Stimulated activated CD8-positive, alpha-beta memory T cell treated with anti-CD3 and anti-CD28 coated beads, Interleukin-7, amount 100 ng/mL, for 4 hours (primary cell): ENCODE measurements at places on chromosomes 5 and 9.
A peak's percentile ranks its signal among the peaks of the same experiment; 100 is the strongest.

DNA sequence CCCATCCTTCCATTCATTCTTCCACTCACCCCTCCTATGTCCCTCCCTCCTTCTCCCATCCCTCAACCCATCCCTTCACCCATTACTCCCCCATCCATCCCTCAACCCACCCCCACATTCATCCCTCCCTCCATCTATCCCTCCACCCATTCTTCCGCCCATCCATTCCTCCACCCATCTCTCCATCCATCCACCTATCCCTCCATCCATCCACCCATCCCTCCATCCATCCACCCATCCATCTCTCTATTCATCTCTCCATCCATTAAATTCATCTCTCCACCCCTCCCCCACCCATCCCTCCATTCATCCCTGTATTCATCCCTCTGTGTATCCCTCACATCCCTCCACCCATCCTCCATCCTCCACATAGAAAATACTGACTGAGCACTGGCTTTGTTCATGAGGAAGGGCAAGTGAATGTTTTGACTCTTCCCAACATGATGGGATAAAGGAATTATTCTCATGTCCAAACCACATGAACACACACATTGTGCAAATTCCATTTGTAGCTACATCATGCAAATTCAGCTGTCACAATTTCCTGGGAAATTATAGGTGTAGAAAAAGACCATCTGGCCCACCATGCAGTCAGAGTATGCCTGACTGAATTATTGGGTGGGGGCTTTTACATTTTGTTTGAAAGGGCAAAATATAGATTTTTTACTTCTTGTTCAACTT, 6.9 kb upstream of the VAV2 start:
- DNase-seq: no peak

DNA sequence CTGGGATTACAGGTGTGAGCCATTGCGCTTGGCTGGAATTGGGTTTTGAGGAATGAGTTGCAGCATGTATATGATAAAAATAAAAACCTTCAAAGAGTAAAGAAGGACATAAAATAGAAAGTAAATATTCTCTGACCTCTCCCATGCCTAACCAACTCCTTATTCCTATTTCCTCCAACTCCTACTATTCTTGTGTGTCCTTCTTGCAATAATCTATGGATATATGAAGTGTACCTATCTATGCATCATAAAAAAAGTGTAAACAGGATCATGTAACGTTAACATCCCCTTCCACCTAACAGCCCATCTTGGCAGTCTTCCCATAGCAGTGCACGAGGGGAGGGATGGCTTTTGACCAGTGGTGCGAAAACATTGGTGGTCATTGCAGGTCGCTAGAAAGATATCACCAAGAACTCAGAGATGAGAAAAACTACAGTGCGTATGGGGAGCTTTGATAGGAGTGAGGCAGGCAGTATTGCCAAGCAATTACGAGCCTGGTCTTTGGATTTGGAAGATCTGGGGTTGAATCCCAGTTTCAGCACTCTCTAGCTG, 69.9 kb downstream of the PPARGC1B start:
- no peak for DNase-seq

- DNase-seq: no peak
These were observed 7.8 kb upstream of the LHX2 start for GRCh38 chr9:124003636-124004349.

GRCh38 chr5:172782169-172783039, 11.4 kb upstream of the DUSP1 start:
- no peak for DNase-seq

- no peak for DNase-seq
These were observed 133.2 kb upstream of the PANK3 start for GRCh38 chr5:168712280-168712924.

- no peak for DNase-seq
These were observed 145.6 kb downstream of the PPP2R2B start for GRCh38 chr5:146732962-146733361.

DNA sequence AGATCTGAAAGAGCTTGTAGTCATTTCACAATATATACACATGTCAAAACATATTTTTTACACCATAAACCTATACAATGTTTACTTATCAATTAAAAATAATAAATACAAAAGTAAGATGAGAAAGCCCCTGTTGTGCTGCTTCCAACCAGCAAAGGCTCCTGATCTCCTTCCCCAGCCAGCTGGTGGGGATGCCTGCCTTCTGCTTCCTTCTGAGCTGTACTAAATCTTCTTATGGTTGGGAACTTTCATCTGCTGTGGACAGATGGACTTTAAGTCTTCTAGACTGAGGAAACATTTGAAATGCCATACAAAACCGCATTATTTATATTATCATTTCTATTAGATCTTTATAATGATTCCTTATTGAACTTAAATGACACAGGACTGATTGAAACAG, 745.3 kb upstream of the CHD1 start:
- no peak for DNase-seq

DNA sequence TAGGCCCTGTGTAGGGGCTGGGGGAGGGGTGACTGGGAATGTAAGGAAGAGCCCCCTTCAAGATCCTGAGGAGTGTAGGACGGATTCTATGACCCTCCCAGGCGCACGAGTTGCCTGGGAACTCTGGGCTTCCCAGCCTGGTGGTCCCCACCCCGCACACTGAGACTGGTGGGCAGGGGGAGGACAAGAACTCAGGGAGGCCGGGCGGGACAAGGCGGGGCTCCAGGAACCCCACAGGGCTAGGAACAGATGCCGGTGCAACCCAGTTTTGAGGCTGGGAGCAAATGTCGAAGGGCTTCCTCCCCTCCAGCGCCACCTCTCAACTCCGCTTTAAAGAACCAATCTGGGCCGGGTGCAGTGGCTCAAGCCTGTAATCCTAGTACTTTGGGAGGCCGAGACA, 1.3 kb upstream of the VDAC1 start:
- no peak for DNase-seq

GRCh38 chr5:79831381-79832309, 142.0 kb downstream of the CMYA5 start:
- no peak for DNase-seq

DNA sequence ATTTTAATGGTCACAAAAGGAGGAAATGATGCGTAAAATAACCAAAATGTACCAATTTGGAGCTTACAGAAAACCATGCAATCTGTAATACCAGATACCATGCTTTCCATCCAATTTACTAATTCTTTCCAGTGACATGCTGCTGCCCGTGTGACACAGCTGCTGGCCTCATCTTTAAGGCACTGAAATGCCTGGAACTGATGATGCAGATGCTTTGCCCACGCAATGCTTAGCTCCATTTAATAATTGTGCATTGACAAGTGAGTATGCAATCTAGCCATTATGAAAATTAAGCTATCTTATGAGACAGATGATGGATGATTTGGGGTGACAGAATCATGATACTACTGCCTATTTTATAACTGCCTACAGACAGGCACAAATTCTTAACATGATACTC, 169.2 kb upstream of the CTNND2 start:
- no peak for DNase-seq

GRCh38 chr5:96952974-96953730, 17.3 kb downstream of the LNPEP start:
- no peak for DNase-seq

DNA sequence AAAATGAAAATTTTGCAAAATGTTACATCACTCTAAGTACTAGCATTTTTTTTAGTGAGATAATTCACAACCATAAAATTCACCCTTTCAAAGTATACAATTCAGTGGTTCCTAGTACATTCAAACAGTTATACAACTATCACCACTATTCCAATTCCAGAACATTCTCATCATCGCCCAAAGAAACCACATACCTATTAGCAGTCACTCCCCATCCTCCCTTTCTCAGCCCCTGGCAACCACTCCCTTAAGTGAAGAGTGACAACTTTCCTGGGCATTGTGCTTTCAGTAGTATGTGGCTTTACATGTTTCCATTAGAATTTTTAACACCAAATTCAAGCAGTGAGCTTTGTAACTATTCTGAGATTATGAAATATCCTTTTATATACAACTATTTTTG, 81.4 kb downstream of the RASEF start:
- no peak for DNase-seq

DNA sequence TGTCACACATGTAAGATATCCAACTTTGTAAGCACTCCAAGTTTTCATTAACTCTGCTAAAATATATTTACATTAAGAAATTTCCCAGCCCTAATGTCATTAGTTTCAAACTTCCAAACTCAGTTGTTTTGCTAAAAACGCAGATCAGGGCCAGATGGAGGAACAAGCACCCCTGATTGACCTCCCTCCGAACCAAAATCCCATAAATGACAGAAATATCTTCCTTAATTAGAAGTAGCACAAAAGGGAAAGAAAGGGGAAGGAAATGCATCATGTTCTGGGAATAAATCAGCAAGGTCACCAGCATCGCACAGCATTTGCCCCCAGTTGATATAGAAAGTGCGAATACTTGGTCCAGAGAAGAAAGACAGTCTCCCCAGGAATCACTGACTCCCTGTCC, 61.4 kb upstream of the RUFY1 start:
- no peak for DNase-seq

DNA sequence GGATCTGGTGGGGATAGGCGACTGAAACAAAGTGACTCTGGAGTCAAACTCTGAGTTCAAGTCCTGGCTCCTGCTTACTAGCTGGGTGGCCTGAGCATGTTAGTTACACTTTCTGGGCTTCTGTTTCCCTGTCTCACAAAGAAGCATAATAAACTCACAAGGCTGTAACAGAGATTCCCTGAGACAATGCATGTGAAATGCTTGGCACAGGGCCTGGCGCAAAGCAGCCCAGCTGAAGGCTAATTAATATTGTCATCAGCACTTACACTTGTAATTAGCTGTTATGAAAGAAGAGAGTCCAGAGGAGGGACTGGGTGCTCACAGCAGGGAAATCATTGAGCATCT, 64.1 kb upstream of the SPOCK1 start:
- DNase-seq: no peak

- no peak for DNase-seq
These were observed 16.4 kb downstream of the RAD23B start for GRCh38 chr9:107299437-107299836.

GRCh38 chr9:36127652-36128244, 8.8 kb upstream of the GLIPR2 start:
- no peak for DNase-seq

DNA sequence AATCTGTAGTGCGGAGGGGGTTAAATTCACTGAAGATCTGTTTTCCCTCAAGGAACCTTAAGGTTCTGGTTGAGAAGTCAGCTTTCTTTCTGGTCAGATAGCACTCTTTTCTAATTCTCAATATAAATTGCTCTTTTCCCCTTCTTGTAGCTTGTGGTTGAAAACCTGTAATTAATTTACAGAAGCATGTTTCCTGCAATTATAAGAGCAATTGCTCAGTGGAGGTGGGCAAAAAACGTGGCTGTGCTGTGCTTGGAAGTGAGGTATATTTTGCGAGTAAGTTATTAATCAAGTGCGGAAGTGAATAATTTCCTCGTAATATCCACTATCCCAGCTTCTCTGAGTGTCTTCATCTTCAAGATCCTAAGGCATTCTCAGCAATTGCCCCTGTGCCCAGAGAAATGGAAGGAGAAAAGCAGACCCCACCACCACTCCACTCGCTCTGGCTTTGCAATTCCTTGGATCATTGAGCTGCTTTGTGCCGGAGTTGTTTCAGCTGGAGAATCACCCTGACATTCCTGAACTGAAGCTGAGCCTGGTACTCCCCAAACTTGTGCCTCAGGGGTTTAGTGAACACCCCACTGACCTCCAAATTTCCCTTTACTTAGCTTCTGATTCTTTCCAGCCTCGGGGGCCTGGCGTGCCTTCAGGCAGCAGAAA, 140.6 kb downstream of the LRRC70 start:
- DNase-seq: no peak

GRCh38 chr9:101683236-101683635, 55.2 kb downstream of the GRIN3A start:
- DNase-seq: no peak

DNA sequence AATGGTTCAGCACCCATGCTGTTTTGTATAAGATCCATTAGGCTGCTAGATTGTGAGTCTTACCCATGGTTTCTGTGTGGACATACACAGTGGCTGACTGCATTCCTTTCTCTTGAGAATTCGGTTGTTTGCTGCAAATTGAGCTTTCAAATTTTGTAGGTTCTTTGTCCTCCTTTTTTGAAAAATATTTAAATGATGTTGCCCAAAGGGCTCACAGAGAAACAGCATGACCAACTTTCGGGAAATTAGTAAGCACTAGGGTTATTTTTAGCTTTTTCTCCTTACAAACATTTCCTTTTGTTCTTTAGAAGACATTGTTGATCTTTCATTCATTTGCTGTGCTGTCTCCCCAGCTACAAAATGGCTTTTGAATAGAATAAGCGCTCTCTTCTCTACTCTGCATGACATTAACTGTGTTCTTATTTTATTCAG, 79.4 kb downstream of the NLN start:
- DNase-seq: no peak

GRCh38 chr9:35859310-35859989, 10.8 kb downstream of the OR13J1 start:
- DNase-seq: no peak

DNA sequence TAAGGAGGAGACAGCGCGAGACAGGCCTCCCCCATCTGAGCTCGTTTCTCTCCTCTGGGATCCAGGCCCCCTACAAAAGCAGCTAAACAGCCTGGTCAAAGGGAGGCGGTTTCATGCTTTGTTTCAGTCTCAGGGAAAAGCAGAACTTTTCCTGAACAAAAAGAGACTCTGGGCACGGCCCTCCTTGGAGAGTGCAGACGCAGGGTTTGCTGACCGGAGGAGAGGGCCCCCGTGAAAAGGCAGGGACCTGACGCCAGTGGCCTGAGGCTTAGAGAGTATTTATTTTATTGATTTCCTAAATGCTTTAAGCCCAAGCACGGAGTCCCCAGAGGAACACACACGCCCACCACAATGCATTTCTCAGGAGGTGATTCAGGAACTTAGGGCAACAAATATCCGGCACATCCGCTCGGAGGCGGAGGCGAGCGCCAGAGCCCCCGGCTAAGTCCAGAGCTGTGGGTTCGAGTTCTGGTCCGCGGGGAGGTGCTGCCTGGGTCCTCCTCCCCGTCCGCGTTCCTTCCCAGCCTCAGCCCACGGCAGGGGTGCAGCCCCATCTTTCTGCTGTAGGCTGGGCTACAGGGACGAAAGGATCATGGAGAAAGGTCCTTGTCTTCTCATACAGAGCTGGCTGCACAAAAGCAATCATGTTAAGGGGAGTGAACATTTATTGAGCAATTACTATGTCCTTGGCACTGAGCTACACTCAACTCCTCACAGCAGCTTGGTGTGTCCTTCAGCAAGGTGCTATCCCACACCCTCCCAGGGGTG, 40.0 kb downstream of the PTGES start:
- DNase-seq: no peak

DNA sequence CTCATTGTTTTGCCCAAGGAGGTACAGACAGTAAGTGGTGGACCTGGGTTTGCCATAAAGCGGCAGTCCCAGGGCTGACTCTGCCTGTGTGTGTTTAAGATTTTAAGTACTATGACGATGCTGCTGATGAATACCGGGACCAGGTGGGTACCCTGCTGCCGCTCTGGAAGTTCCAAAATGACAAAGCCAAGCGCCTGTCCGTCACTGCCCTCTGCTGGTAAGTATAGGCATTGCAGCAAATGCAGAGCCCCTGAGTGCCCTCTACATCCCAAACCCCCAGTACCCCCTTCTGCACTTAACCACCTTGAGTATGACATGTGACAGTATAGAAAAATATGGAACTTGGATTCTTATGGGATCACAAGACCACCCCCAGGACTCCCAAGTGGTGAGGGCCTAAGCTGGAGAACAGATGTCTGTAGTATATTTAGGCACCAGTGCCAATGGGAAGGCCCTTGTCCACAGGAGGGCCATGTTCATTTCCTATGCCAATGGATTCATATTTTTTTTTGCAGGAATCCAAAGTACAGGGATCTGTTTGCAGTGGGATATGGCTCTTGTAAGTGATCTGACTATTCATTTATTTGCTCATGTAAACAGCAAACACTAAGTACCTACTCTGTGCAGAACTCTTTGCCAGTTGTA, 22.0 kb downstream of the ENHO start:
- DNase-seq: peak; percentile 55

GRCh38 chr5:96609369-96609768, 52.8 kb upstream of the CAST start:
- no peak for DNase-seq
